ENCODE measurements at places on chromosomes 3 and 15. TPM values are rescaled to one million over a fixed set of nuclear protein-coding genes. Genes with fewer than 3 reads are reported as not detected.

The SERPINI2 gene
- not detected for total RNA-seq

The CAMP gene
- not detected for total RNA-seq

The GRIP2 gene
- total RNA-seq: 1.5 TPM

The LIPH gene
- 5.1 TPM for total RNA-seq

The MED12L gene
- 0.41 TPM for total RNA-seq

The SACM1L gene
- 12.5 TPM for total RNA-seq

The LRTM1 gene
- not detected for total RNA-seq

The GHSR gene
- not detected for total RNA-seq

The ROPN1B gene
- not detected for total RNA-seq

The FAM107A gene
- total RNA-seq: 0.46 TPM

The KNG1 gene
- total RNA-seq: not detected

The EFCC1 gene
- total RNA-seq: not detected

The LRRC28 gene
- total RNA-seq: 14.6 TPM

The DAPK2 gene
- total RNA-seq: 3.5 TPM

The VEPH1 gene
- 0.25 TPM for total RNA-seq

The CGNL1 gene
- 0.70 TPM for total RNA-seq

The CCR9 gene
- total RNA-seq: not detected

The CCR3 gene
- total RNA-seq: not detected

The IL5RA gene
- not detected for total RNA-seq

The CLEC3B gene
- not detected for total RNA-seq

The CLDN16 gene
- total RNA-seq: 0.09 TPM

The SOX14 gene
- total RNA-seq: not detected

The ITGA11 gene
- total RNA-seq: 2.8 TPM

The RBP2 gene
- not detected for total RNA-seq

The SLITRK3 gene
- not detected for total RNA-seq

The LRRC3B gene
- not detected for total RNA-seq

The RETNLB gene
- total RNA-seq: not detected

The GOLGA6D gene
- not detected for total RNA-seq

The ATP8B4 gene
- total RNA-seq: 1.1 TPM

The CCR8 gene
- not detected for total RNA-seq

The FOXL2 gene
- total RNA-seq: 4.2 TPM

The HESX1 gene
- total RNA-seq: not detected

The GAP43 gene
- 0.09 TPM for total RNA-seq

The GOLGA6L9 gene
- total RNA-seq: 2.1 TPM

The SEC22C gene
- 30.2 TPM for total RNA-seq

The SLC22A14 gene
- 0.12 TPM for total RNA-seq

The LRRC31 gene
- not detected for total RNA-seq

The GALNT15 gene
- total RNA-seq: 0.05 TPM

The TXNRD3 gene
- total RNA-seq: 8.2 TPM

The CEP152 gene
- 3.5 TPM for total RNA-seq

The P2RY1 gene
- 0.54 TPM for total RNA-seq

The SEMA3G gene
- total RNA-seq: 0.11 TPM

The ITPKA gene
- 13.2 TPM for total RNA-seq
